ENCODE measurements at places on chromosomes 4 and X.

GRCh38 chr4:181294421-181294820 is 948.8 kb upstream of the TENM3 start:
- no peak overlapping the region for H3K4me3 ChIP-seq
- no peak overlapping the region for H3K27ac ChIP-seq
- no peaks in the 10 kb centered on the region for H3K36me3 ChIP-seq
- H3K27me3 ChIP-seq, result no peaks in the 10 kb centered on the region
- no peaks in the 10 kb centered on the region for H3K4me1 ChIP-seq
- no peak for DNase-seq

GRCh38 chr4:36064117-36064516 is 180.2 kb downstream of the ARAP2 start:
- H3K27ac ChIP-seq, result no peak overlapping the region
- no peaks in the 10 kb centered on the region for H3K4me1 ChIP-seq
- H3K4me3 ChIP-seq, result no peak overlapping the region
- no peak for DNase-seq
- H3K36me3 ChIP-seq, result peaks cover 10% of the 10 kb centered on the region
- H3K27me3 ChIP-seq, result no peaks in the 10 kb centered on the region

- no peak for DNase-seq
- no peaks in the 10 kb centered on the region for H3K36me3 ChIP-seq
- H3K27ac ChIP-seq, result no peak overlapping the region
These were observed 44.3 kb downstream of the PRSS12 start for GRCh38 chr4:118308306-118309030.

DNA sequence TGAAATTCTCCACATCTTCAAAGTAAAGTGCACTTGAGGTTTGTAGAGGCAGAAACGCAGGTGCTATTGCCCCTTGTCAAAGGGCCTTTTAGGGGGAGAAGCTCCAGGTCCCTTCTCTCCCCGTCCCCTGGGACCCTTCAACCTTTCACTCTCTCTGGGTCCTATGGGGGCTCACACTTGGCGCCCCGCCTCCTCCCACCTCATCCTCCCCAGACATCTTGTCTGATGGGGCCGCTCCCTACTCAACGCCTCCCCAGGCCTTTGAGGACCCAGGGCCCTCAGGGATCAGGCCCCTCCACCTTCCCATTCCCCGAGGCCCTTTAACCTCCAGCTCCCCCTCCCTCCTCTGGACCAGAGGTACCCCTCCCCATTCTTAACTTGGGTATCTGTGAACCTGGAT is 1.3 kb upstream of the HTRA3 start:
- no peak overlapping the region for H3K27ac ChIP-seq
- H3K4me3 ChIP-seq, result no peak overlapping the region
- peaks cover 14% of the 10 kb centered on the region for H3K27me3 ChIP-seq
- H3K4me1 ChIP-seq, result no peaks in the 10 kb centered on the region
- no peak for DNase-seq

DNA sequence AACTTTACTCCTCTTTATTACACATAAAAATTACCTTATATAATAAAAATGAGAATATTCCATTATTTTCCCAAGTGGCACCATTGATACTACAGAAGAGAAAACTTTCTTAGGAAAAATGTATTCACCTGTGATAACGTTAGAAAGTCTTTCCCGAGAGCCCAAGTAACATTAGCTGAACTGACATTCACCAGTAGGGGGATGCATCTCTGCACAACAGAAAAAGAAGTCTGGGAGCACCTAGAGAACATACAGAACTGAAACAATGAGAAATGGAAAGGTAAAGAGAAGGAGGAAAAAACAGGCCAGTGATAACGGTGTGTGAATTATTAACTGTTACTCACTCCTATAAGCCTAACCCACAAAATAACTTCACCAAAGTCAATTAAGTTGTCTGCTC is 423.3 kb downstream of the CENPC start:
- no peaks in the 10 kb centered on the region for H3K27me3 ChIP-seq
- H3K4me3 ChIP-seq, result no peak overlapping the region
- no peaks in the 10 kb centered on the region for H3K4me1 ChIP-seq
- no peaks in the 10 kb centered on the region for H3K36me3 ChIP-seq
- DNase-seq, result no peak
- H3K27ac ChIP-seq, result no peak overlapping the region

DNA sequence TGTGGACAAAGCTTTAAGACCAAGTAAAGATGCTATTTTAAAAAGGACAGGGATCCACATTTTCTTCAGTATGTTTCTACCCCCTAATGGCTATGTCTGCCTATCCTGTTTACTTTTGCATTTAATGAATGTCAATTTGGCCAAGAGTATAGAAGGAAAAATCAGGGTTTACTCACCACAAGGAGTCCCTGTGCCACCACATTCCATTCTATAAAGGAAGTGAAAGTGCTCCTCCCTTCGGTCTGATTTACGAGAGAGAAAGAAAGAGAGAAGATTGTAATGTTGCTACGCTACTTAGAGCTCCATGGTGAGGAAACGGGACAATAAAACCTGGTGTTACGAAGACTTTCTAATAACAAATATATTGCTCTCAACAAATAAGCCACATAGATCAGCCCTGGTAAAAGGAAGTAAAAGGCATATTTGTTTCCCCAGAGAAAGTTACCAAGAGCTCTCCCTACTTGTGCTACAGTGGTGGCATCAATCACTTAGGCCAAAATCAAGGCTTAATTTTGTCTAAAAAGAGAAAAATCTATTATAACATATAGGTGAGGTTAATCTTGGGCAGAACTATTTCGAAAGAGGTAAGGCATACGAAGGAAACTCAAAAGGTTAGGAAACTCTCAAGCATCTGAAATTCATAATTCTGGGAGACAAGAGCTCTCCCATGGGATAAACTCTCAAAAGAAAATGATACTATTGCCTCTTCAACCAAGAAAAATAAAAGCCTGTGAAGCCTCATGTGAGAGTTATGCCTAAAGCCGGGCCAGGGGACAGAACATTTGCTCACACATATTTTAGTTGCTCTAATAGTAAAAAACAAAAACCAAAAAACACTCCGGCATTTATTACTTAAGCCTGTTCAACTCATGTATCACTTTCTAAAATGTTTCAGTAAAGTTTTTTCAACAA is 29.5 kb downstream of the TAPT1 start:
- no peak for DNase-seq
- H3K27ac ChIP-seq, result no peak overlapping the region
- no peaks in the 10 kb centered on the region for H3K27me3 ChIP-seq

GRCh38 chr4:60605646-60606354 is 594.3 kb upstream of the ADGRL3 start:
- no peaks in the 10 kb centered on the region for H3K27me3 ChIP-seq
- H3K4me3 ChIP-seq, result no peak overlapping the region
- DNase-seq, result no peak
- no peak overlapping the region for H3K27ac ChIP-seq

- no peak overlapping the region for H3K4me3 ChIP-seq
- no peak overlapping the region for H3K27ac ChIP-seq
- no peaks in the 10 kb centered on the region for H3K4me1 ChIP-seq
- H3K36me3 ChIP-seq, result no peaks in the 10 kb centered on the region
- no peaks in the 10 kb centered on the region for H3K27me3 ChIP-seq
- no peak for DNase-seq
These were observed 17.0 kb upstream of the AP1AR start for GRCh38 chr4:112214390-112215264.

DNA sequence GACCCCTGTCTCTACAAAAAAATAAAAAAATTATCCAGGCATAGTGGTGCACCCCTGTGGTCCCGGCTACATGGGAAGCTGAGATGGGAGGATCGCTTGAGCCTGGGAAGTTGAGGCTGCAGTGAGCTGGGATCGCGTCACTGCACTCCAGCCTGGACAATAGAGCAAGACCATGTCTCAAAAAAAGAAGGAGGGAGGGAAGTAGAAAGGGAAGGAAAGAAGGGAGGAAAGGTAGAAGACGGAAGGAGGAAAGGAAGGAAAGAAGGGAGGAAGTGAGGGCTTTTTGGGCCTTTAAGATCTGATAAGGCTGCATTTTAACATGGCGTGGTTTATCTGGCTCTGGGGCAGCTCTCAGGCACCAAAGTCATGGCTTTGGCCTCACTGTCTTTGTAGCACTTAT is 10.4 kb downstream of the PDK3 start:
- H3K4me3 ChIP-seq, result no peak overlapping the region
- no peak for DNase-seq
- no peaks in the 10 kb centered on the region for H3K36me3 ChIP-seq
- H3K27ac ChIP-seq, result no peak overlapping the region
- peaks cover 4% of the 10 kb centered on the region for H3K4me1 ChIP-seq

DNA sequence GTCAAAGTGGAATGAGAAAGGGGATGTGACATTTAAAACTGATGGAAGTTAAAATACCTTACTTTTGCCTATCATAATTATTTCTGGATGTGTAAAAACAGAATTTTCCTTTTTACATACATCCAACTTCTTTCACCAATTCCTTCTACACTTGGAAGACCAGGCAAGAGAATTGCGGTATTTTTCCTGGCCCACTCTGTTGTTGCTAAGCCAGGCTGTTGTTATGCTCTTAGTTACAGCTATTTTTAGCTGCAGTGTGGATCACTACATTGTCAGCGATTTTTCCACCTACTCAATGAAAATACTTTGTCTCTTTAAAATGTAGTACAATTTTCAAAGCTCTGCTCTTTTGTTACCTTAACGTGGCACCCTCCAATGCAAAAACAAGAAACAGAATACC is 43.4 kb downstream of the NKX6-1 start:
- no peaks in the 10 kb centered on the region for H3K4me1 ChIP-seq
- no peak for DNase-seq
- no peaks in the 10 kb centered on the region for H3K27me3 ChIP-seq
- H3K27ac ChIP-seq, result no peak overlapping the region
- H3K36me3 ChIP-seq, result no peaks in the 10 kb centered on the region
- H3K4me3 ChIP-seq, result no peak overlapping the region

GRCh38 chr4:25760518-25761157 is 102.2 kb downstream of the SEL1L3 start:
- no peaks in the 10 kb centered on the region for H3K4me1 ChIP-seq
- H3K27me3 ChIP-seq, result no peaks in the 10 kb centered on the region
- H3K36me3 ChIP-seq, result peaks cover 64% of the 10 kb centered on the region
- no peak overlapping the region for H3K4me3 ChIP-seq

GRCh38 chrX:153590961-153591956 is 7.7 kb downstream of the CCNQ start:
- no peak overlapping the region for H3K4me3 ChIP-seq
- peaks cover 50% of the 10 kb centered on the region for H3K36me3 ChIP-seq
- H3K4me1 ChIP-seq, result no peaks in the 10 kb centered on the region
- H3K27me3 ChIP-seq, result no peaks in the 10 kb centered on the region

- DNase-seq, result no peak
- H3K4me3 ChIP-seq, result no peak overlapping the region
- no peak overlapping the region for H3K27ac ChIP-seq
- no peaks in the 10 kb centered on the region for H3K36me3 ChIP-seq
- H3K4me1 ChIP-seq, result no peaks in the 10 kb centered on the region
These were observed 317.2 kb downstream of the PDGFC start for GRCh38 chr4:156654410-156654809.

DNA sequence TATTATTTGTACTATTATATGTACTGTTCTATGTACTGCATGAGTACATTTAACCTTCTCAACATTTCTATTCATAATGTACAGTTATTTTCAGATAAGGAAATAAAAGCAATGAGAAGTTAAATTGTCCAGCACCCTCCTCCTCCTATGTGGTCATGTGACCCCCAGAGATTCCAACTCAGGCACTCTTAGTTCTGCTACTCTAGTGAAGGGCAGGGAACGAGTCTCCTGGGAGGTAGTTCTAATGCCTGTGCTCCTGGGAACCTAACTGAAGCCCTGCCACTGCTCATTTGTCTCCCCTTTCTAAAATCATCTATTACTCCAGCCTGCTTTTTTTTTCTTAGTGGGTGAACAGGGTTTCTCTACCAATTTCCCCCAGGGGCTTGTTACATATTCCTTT is 105.9 kb upstream of the GPRIN3 start:
- DNase-seq, result no peak
- H3K36me3 ChIP-seq, result no peaks in the 10 kb centered on the region
- no peaks in the 10 kb centered on the region for H3K27me3 ChIP-seq
- no peak overlapping the region for H3K4me3 ChIP-seq
- no peaks in the 10 kb centered on the region for H3K4me1 ChIP-seq

GRCh38 chr4:179634862-179635261 is 2192.6 kb upstream of the AGA start:
- no peak overlapping the region for H3K4me3 ChIP-seq
- no peaks in the 10 kb centered on the region for H3K27me3 ChIP-seq
- DNase-seq, result no peak
- H3K36me3 ChIP-seq, result no peaks in the 10 kb centered on the region
- no peak overlapping the region for H3K27ac ChIP-seq

DNA sequence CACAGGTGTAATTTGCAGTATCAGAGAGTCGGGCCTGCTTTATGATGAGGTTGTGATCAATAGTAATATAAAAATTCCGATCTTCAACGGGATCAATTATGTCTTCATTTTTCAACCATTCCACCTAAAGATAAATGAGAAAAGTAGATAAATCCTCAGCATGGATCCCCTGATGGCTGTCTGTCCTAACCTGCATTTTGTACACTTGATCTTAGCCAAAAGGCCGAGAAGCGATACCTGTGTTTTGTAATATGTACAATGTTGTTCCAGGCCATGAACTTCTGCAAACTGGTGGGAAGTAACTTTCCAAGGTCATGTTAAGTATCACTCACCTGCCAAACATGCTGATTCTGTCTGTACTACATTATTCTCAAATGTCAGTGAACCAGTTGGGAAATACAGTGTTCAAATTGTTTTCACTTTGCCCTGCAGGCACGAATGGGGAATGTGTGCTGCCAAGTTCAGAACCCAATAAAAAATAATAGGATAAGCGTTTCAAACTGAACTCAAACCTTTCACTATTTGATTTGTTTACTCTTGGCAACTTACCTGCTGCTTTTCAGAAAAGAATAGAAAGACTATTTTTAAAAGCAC is 298.1 kb downstream of the UNC5C start:
- no peak overlapping the region for H3K27ac ChIP-seq
- H3K27me3 ChIP-seq, result no peaks in the 10 kb centered on the region
- H3K36me3 ChIP-seq, result no peaks in the 10 kb centered on the region
- H3K4me3 ChIP-seq, result no peak overlapping the region

- no peak overlapping the region for H3K4me3 ChIP-seq
- no peaks in the 10 kb centered on the region for H3K4me1 ChIP-seq
- H3K36me3 ChIP-seq, result no peaks in the 10 kb centered on the region
These were observed 85.0 kb upstream of the TENT5D start for GRCh38 chrX:80335062-80335830.

DNA sequence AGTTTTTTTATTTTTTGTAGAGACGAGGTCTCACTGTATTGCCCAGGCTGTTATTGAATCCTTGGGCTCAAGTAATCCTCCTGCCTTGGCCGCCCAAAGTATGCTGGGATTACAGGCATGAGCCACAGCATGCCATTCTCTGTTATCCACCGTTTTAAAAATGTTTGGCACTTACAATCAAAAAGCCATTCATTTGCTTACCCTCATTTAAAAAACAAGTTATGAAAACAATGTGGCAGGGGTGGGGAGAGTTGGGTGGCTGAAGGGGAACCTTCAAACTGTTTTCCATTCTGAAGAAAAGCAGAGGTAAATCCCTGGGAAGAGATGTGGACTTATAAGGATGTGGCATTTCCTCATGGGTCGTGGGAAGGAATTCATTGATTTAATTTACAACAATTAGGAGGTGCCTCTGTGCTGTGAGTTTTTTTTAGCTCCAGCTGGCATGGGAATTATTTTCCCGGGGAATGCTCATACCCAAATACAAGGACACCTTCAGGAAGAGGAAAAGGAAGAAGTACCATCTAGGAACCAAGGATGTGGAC is 103.5 kb downstream of the MID1 start:
- no peak for DNase-seq
- H3K36me3 ChIP-seq, result no peaks in the 10 kb centered on the region
- H3K4me3 ChIP-seq, result no peak overlapping the region
- no peaks in the 10 kb centered on the region for H3K4me1 ChIP-seq
- H3K27ac ChIP-seq, result no peak overlapping the region
- H3K27me3 ChIP-seq, result no peaks in the 10 kb centered on the region

- H3K4me1 ChIP-seq, result no peaks in the 10 kb centered on the region
- H3K27ac ChIP-seq, result no peak overlapping the region
- H3K4me3 ChIP-seq, result no peak overlapping the region
- no peak for DNase-seq
- no peaks in the 10 kb centered on the region for H3K27me3 ChIP-seq
These were observed 81.5 kb downstream of the CLCN5 start for GRCh38 chrX:50003927-50004326.
